ENCODE measurements at places on chromosomes 1 and 21.

GRCh38 chr21:46125846-46126301 is 28.0 kb downstream of the COL6A2 start:
- peak; percentile 64 for DNase-seq

GRCh38 chr1:204731985-204732575 is 46.5 kb upstream of the LRRN2 start:
- DNase-seq, result no peak

DNA sequence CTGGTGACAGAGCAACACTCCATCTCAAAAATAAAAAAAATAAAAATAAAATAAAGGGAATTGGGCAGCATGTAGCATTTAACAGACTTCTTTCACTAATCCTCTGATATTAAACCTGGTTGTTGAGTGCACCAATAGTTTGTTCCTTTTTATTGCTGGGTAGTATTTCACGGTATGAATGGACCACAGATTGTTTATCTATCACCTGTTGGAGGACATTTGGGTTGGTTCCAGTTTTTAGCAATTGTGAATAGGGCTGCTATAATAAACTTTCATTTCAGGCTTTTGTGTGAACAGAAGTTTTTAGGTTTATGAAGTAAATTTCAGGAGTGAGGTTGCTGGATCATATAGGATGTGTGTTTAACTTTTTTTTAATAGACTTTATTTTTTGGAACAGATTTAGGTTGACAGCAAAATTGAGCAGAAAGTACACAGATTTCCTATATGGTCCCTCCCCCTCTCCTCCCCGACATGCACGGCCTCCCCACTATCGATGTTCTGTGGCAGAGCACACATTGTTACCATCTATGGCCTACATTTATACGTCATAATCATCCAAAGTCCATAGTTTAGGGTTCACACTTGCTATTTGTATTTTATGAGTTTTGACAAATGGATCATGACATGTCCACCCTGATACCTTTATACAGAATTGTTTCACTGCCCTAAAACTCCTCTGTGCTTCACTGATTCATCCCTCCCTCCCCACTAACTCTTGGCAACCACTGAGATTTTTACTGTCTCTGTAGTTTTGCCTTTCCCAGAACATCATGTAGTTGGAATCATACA is 66.1 kb upstream of the TMPRSS2 start:
- DNase-seq, result no peak

GRCh38 chr21:42865776-42866160 is 13.6 kb downstream of the WDR4 start:
- no peak for DNase-seq

- DNase-seq, result no peak
These were observed 31.4 kb upstream of the KIRREL1 start for GRCh38 chr1:157961805-157962762.
